Motor neuron (in vitro differentiated cells): ENCODE measurements at places on chromosomes 11 and 22. TPM values are rescaled to one million over a fixed set of nuclear protein-coding genes. Genes with fewer than 3 reads are reported as not detected.
A peak's percentile ranks its signal among the peaks of the same experiment; 100 is the strongest.

The ROBO4 gene
- total RNA-seq, result 0.17 and 0.68 TPM in 2 replicates

GRCh38 chr11:124114942-124115781 is at the start of gene VWA5A:
VWA5A (plus strand) TSS chr11:124115450; CDS start chr11:124117512, 2,062 bp downstream.
- peak; percentile 98 for ATAC-seq

- peak; percentile 59 for ATAC-seq
These were observed 118.2 kb upstream of the CRYBB3 start for GRCh38 chr22:25081409-25081824.

The SLC17A6 gene
- not detected in 2 replicates for total RNA-seq

DNA sequence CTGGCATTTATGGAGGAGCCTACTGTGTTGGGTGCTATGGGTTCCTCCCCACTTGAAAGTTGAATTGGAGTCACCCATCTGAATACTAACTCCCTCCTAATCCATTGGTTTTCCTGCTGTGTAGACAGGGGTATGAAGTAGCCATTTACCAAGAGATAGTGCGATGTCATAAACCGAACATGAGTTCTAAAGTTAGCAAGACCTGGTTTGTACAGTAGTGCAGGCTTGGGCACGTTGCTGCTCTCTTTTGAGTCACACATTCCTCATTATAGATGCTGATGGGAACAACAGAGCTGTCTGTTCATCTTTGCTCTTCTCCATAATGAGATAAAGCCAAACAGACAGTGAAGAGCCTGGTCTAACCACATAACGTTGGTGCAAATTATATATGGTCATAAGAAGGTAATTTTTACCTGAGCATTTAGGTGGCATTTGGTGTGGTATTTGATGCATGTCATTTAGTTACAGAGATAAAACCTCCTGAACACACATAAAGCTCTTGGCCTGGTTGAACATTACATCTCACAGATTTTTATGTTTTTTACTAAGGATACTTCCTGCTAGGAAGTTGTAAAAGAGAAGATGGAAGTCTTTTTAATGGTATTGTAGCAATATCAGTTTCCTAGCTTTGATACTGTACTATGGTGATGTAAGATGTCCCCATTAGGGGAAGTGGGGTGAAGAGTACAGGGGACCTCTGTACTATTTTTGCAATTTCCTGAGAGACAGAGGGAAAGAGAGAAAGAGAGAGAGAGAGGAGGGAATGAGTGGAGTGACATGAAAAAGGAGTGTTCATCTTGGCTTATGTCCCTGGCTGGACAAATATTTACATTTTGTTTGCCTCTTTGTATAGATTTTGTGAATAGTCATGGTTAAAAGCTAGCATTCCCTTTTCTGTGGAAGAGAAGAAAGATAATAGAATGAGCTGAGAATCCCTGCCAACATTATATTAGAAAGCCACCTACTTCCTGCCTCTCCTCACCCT is 27.9 kb downstream of the GRAP2 start:
- ATAC-seq, result no peak

The SGSM1 gene
- total RNA-seq, result 0.39 TPM in 1 of 2 replicates, not detected in the other

DNA sequence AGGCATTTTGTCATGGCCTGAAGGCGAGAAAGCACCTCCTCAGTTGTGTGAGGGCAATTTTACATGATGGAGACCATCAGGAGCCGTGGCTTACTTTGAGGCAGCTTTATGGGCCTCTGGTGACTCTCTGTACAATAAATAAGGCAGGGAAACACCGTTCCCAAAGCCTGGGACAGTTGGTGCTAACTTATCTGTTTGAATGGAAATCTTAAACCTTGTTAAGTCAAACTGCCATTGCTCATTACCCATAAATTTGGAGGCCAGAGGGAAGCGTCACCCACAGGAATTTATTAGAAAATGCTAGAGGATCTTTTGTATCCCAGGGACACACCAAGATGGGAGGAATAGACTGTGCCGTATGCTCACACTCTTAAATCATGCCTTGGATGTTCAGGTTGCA is 1156.9 kb downstream of the BRD1 start:
- ATAC-seq, result no peak

The TREH gene
- 0.38 and 0.50 TPM in 2 replicates for total RNA-seq

DNA sequence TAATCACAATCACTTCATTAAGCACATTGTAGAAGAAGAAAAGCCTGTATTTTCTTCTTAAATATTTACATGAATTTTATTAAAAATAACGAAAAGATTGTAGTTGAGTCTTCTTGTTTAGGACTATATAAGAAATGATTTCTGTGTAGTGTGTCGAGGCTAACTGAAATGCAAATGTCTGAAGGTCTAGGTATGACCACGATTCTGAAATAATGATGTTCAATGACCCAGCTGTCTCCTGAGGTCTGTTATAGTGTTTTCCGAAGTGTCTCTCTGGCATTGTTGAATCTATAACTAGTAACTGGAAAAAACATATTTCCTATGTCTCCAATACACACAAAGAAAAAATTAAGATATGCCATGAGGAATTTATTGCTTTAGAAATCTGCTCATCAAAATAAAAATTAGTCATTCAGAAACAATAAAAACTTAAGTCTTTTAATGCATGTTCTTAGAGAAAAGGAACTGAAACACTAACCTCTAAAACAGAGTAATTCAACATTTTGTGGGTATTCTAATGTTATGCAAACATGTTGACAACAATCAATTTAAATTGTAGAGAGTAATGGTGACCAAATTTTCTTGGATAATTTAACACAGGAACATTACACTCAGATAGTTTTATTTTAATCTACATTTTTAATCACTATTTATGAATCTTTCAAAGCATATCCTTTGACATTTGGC is 55.0 kb downstream of the CASP12 start:
- no peak for ATAC-seq
